Skin of body (tissue), 3 donors: ENCODE measurements at places on chromosomes 12 and 14. TPM values are rescaled to one million over a fixed set of nuclear protein-coding genes. Genes with fewer than 3 reads are reported as not detected.

GRCh38 chr12:51592034-51592705 lies 1.1 kb downstream of the SCN8A start:
- peak; percentile 55 for DNase-seq

DNA sequence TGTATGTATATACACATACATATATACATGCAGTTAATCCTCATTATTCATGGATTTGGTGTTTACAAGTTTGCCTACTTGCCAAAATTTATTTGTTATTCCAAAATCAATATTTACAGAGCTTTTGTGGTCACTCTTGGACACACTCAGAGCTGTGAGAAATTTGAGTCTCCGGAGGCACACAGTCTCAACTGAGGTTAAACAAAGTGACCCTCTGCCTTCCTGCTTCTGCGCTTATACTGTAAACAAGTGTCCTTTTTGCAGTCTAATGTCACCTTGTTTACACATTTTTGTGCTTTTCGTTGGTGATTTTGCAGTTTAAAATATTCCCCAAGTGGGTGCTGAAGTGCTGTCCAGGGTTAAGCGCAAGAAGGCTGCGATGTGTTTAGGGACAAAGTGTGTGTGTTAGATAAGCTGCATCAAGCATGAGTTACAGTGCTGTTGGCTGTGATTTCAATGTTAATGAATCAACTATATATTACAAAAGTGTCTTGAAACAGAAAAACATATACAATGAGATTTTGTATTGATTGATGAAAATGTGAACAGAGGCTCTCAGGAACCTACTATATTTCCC lies 13.1 kb upstream of the LTA4H start:
- DNase-seq: no peak

DNA sequence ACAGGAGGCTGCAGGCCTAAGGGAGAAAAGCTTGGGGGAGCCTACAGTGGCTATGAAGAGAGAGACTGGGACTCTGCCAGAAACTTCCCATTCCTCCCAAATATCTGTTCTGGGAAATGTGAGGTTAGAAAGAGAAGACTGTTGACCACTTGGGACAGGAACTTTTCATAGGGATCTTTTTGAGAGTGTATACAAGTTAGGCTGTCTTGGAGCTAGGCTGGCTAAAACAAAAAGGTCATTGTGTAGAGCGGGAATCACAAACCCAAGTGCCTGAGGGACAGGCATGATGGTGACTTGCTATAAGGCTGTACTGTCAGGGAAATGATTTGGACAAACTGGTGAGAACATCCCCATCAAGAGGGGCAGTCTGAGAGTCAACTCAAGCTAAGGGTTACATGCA lies 175.1 kb downstream of the GRIP1 start:
- DNase-seq: peak; percentile 1

DNA sequence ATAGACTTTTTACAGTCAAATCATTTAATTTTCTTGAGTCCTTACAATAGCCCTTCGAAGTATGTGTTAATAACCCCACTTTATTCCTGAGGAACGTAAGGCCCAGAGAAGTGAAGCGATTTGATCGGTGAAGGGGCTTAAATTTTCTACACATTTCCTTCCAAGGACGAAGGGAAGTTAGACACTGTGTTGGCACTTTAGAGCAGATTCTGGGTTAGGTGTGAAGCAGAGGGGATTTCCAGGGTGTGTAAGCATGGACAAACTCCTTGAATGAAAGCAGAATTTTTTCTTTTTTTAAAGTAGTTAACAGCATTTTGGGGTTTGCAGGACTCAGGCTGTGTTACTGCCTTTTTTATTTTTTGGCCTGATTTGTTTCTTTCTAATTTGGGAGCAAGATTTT lies 38.9 kb downstream of the PRORP start:
- no peak for DNase-seq

GRCh38 chr12:2510045-2510444 lies 284.7 kb upstream of the FKBP4 start:
- no peak for DNase-seq

HOXC11 gene
- total RNA-seq: 2.4 TPM

LALBA gene
- total RNA-seq: not detected

DNA sequence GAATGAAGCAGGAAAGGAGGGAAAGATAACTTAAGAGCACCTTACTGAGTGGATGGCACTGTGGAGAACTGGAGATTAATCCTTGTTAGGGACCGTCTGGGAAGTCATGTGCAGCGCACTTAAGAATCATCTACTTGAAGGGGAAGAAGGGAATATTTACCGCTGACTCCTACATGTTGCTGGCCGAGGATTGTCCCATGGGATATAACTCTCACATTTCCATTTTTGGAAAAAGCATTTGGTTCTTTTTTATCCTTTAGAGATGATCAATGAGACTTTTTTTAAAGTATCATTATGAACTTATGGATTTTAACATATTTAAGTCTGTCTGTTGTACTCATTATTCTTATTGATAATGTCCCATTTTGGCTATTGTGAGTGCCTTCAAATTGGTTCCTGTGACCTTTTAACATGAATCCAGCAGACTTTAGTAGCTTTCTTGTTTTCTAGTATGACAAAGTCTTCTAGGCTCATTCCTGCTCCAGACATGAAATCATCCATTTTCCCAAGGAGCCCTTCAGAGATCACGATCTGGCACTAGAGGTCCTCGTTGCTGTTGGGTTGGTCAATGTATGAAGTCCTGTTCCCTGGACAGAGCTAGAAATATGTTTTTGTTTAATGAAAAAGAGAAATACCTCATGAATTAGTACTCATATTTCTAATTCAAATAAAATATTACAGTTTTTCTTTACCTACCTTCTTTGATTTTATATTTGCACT lies 20.2 kb upstream of the FAM234B start:
- DNase-seq: peak; percentile 61

- no peak for DNase-seq
These were observed 63.8 kb downstream of the SUSD6 start for GRCh38 chr14:69675245-69675583.

DNA sequence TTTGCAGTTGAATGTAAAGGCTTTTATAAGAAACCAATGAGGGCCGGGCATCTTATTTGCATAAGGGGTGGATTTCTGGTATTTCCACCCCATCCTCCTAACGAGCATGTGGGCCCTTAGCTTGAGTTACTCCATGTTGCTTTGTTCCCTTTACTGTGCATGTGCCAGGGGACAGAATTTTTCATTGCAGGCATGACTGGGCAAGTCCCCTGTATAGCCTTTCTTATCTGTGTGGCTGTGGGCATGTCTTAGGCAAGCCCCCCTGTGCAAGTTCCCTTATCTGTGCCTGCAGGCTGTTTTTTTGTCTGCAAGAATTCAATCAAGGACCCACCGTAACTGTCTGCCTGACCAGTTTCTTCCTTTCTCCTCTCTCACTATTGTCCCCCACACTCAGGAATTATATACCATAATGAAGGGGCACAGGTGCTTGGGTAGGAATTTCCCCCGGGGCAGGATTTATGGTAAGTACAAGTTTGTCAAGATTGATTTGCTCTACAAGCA lies 152.2 kb upstream of the CNOT2 start:
- no peak for DNase-seq

PLEKHD1 gene
- total RNA-seq: 0.20 TPM

- no peak for DNase-seq
These were observed 103.2 kb downstream of the SLC38A4 start for GRCh38 chr12:46722394-46723185.

SLC38A4 gene
- total RNA-seq: 2.7 TPM

GRCh38 chr14:97301931-97302559 lies 504.9 kb downstream of the VRK1 start:
- no peak for DNase-seq

- DNase-seq: peak; percentile 25
These were observed 126.0 kb upstream of the ATF7IP start for GRCh38 chr12:14239350-14239934.

SIX1 gene
- total RNA-seq: 4.6 TPM
